ENCODE measurements at places on chromosomes 6 and 20.

GRCh38 chr6:32984622-32985389 lies 16.4 kb downstream of the BRD2 start:
- peak; percentile 90 for DNase-seq

DNA sequence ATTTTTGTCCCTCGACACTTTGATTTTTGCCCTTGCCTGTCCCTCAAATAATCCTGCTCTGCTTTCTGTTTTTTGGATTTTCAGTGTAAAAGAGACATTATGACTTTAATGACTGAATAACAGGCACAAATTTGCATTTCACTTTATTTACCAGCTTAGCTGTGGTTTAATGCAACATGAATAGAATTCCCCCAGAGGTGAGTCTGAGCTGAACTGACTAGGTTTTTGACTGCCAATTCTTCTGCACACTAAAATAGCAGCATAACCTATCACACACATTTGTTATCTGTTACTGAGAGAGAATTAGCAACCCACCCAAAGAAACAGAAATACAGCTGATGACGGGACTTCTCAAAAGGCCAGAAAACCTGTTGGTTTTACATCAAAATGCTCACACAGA lies 3.9 kb upstream of the RBM24 start:
- DNase-seq, result no peak

DNA sequence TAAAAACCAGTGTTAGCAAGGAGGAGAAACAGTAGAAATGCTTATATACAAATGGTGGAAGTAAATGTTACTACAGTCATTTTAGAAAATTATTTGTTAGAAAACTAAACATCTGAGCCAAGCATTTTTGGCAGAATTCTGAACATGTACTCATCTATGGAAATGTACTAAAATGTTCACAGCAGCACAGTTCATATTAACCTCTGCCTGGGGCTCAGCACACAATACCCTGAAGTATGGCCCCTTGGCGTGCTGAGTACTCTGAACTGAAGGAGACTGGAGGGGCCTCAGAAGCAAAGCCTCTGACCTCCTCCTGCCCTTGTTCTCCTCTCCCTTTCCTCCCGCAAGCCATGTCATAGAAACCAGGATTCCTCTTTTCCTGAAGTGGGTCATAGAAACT lies 66.2 kb upstream of the RALGAPA2 start:
- DNase-seq, result no peak

GRCh38 chr6:142871910-142872331 lies 73.1 kb downstream of the HIVEP2 start:
- DNase-seq, result no peak

DNA sequence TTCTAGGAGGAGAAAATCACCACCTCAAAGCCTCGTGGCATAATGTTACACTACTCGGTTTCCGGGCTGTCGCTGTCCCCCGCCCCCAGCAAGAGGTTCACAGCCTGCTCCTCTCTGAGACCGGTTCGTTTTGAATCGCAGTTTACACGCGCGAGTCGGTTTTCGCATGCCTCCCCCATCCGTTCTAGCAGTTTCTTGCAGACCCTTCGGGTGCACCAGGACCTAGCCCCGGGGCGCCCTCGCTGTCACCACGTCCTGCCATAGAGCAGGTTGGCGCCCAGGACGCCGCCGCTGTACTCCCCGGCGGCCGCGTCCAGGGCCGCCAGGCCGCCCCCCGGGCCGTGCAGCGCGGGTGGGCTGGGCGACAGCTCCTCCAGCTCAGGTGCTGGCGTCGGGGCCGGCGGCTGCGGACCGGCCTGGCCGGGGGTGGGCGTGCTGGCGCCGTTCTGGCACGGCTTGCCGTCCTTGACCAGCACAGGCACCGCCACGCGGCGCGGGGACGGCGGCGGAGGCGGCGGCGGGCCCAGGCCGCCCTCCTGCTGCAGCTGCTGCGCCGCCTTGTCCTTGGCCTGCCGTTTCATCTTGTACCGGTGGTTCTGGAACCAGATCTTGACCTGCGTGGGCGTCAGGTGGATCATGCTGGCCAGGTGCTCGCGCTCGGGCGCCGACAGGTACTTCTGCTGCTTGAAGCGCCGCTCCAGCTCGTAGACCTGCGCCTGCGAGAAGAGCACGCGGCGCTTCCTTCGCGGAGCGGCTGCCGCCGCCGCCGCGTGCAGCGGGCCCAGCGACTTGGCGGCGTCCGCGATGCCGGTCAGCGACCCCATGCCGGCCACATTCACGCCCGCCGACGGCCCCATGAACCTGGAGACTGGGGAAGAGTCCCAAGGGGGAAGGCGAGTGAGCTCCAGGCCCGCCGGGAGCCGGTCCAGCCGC lies 1.4 kb downstream of the NKX2-4 start:
- no peak for DNase-seq

DNA sequence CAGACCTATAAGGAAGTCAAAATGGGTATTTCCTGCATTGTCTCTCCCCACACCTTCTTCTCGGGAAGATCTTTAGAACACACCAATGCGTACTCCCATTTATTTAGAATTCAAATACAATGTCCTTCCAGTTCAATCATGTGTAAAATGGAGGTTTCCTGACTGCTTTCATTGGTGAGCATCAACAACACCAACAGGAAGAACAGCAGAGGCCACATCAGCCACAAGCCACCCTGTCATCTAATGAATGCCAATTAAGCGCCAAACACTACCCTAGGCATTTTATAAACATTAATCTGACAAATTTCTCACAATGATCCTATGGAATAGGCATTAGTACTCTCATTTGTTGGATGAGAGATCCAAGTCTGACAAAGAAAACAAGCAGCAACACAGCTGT lies 68.4 kb upstream of the SMLR1 start:
- DNase-seq, result no peak

DNA sequence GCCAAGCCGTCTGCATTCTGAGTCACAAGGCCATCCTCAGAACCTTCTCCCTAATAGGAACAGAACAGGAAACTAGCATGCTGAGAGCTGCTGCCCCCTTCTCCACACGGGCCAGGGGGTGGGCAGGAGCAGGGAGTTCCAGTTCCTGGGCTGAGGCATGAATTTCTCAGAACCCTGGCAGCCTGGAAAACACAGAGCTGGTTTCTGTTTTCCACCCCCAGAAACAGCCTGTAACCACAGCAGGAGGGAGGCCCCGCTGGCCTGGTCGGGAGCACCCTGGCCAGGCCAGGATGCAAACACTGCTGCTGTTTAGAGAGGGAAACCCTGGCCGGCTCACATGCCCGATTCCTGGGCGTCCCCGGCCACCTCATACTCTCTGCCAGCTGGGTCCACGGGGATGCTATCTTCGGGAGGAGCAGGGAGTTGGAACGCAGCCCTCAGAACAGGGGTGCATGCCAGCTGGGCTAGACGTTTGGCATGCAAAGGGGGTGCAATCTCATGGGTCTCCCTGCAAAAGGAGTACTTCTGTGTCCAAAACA lies 130.1 kb downstream of the NFATC2 start:
- no peak for DNase-seq

- DNase-seq, result no peak
Measured at GRCh38 chr6:80956898-80957297, 795.6 kb downstream of the TENT5A start.

DNA sequence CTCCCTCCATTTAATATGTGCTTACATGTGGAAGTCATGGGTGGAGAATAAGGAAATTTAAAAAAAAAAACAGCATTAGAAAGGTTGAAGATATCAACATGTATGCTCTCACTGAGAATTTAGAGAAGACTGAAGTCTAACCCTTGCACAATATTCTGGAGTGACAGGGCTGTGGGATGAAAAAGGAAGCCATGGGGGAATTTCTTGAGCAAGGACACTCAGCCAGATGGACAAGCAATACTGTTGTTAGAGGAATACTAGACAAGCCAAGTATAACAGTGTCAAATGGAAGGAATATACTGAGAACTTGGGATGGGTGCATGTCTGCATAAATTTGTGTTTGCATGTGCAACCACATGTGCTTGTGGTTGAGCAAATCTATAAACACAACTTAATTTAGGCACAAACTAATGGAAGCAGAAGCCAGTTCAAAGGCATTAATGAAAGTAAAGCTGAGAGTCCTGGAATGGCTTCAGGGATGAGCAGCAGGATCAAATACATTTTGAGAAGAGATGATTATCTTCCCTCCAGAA lies 119.7 kb downstream of the ADGRB3 start:
- no peak for DNase-seq

DNA sequence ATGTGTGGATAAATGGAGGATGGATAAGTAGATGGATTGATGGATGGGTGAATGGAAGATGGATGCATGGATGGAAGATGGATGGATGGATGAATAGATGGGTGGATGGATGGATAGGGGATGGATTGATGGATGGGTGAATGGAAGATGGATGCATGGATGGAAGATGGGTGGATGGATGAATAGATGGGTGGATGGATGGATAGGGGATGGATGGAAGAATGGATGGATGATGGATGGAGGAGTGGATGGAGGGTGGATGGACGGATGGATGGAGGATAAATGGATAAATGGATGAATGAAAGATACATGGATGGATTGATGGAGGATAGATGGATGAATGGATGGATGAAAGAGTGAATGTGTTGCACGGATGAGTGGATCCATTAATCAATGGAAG lies 3.0 kb upstream of the NFATC2 start:
- DNase-seq, result no peak

DNA sequence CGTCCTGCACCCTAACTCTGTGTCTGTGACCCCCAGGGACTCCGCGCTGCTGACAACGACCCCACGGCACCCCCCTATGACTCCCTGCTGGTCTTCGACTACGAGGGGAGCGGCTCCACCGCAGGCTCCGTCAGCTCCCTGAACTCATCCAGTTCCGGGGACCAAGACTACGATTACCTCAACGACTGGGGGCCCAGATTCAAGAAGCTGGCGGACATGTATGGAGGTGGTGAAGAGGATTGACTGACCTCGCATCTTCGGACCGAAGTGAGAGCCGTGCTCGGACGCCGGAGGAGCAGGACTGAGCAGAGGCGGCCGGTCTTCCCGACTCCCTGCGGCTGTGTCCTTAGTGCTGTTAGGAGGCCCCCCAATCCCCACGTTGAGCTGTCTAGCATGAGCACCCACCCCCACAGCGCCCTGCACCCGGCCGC lies 129.0 kb downstream of the TAF4 start:
- no peak for DNase-seq

DNA sequence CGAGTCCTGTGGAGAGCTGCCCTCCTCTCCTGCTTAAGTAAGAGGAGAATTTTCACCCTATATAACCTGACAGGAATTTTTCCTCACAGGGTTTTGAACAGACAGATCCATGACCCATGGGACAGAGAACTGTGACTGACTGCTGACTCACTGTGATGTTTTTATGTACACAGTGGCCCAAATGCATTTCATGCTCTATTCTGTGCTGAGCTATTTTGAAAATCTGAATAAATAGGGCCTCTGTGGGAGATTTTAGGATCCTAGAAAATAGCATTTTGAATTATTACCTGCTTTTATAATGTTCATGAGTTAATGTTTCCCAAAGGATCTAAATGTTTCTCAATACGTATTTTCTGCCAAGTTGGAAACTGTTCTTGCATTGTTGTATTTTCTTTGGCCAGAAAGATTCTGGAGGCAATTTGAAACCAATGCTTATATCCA lies 577.4 kb downstream of the HTR1B start:
- DNase-seq, result no peak

DNA sequence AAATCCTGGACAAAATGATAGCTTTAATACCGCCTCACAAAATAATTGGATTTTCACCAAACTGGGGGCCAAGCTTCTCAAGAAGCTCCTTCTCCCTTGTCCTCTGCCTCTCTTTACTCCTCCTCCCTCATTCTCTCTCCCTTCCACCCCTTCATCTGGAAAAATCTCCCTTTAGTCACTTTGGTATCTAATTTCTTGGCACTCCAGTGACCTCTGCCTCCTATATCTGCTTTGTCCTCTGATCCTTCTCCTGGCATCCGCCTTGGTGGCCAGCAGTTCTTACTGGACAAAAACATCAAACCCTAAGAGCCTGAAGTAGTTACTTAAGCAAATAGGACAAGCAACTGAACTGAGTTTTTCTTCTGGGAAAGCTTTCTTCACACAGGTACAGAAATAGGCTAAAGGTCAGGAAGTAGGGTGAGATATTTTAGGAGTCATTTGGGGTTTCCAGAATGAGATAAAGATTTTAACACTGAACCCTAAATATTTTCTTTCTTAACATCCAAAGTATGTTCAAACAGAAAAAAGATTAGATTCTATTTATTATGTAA lies 220.7 kb downstream of the ARHGAP18 start:
- DNase-seq, result no peak

- no peak for DNase-seq
Measured at GRCh38 chr20:11195899-11196558, 522.2 kb upstream of the JAG1 start.

DNA sequence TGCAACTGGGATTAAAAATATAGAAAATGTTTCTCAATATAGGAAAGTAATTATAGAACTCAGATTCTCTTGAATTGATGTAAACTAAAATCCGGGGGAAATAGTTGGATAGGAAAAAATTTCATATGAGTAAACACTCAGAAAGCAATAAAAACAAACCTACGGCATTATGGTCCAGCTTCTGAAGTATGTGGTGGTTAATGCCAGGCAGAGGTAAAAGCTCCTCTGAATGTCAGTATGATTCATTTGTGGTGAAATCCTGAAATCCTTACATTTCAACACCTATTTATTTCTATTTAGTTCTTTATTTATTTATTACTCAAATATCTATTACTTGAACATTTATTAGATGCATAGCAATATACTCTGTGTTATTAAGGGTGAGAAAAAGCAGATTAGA lies 145.1 kb downstream of the RIMS1 start:
- DNase-seq, result no peak

- no peak for DNase-seq
Measured at GRCh38 chr6:44534291-44534690, 146.8 kb downstream of the CDC5L start.

GRCh38 chr20:48238326-48238725 lies 453.0 kb upstream of the SULF2 start:
- DNase-seq, result no peak

GRCh38 chr6:83431545-83432155 lies 799 bp upstream of the ME1 start:
- DNase-seq, result no peak

- no peak for DNase-seq
Measured at GRCh38 chr6:9675122-9675521, 739.8 kb downstream of the TFAP2A start.

DNA sequence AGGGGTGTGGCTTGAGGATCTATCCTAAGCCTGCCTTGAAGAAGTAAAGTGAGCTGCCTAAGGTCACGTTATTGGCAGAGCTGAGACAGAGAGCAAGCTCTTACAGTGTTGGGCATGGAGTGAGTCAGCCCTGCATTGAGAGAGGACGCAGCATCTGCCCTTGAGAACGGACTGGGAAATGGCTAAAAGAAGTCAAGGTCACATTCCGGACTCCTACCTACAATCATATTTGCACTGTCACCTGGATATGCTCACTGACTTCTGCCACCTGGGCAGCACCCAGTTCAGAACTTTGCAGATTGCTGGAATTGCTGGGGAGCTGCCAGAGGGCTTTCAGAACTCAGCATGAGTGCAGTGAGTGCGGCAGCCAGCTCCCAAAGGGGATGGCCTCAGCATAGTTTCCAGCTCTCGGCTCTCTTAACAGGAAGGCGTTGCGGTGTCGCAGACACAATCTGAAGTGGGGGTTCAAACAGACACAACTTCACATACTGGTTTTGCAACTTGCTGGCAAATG lies 199.3 kb upstream of the SGK1 start:
- DNase-seq, result no peak

Data from stimulated activated CD4-positive, alpha-beta T cell treated with anti-CD3 and anti-CD28 coated beads, Interleukin-1b, Interleukin-23, amount 100 ng/mL, for 1 hour (primary cell).